ENCODE measurements at places on chromosomes 2 and 18. TPM values are rescaled to one million over a fixed set of nuclear protein-coding genes. Genes with fewer than 3 reads are reported as not detected.

Gene EVA1A
- not detected for total RNA-seq

- no peak overlapping the region for H3K27ac ChIP-seq
- no peaks in the 10 kb centered on the region for H3K36me3 ChIP-seq
- DNase-seq: no peak
- no peaks in the 10 kb centered on the region for H3K4me1 ChIP-seq
These were observed 103.8 kb upstream of the CCDC150 start for GRCh38 chr2:196535742-196536141.

DNA sequence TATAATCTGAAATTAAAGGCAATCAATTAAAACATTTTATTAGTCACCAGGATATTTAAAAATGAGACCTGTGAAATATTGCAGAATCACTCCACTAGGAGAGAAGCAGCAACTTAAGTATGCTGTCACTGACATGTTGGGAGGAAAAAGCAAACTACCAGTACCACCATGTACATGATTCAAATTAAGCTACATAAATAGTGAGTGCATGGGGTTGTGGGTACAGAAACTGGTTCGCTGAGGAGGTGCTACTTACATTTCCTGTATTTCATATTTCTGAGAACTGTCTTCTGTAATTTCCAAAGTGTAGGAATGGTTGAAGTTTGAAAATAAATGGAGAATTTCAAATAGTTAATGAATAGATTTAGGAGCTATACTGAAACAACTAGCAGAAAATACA lies 7.9 kb upstream of the NR4A2 start:
- H3K27ac ChIP-seq: peak overlapping the region; percentile 100
- H3K4me3 ChIP-seq: no peak overlapping the region
- peaks cover 6% of the 10 kb centered on the region for H3K4me1 ChIP-seq
- no peaks in the 10 kb centered on the region for H3K27me3 ChIP-seq
- peak; percentile 48 for DNase-seq

Gene IL37
- not detected for total RNA-seq

Gene VSNL1
- total RNA-seq: not detected

GRCh38 chr2:232042911-232043574 lies 81.5 kb downstream of the DIS3L2 start:
- H3K36me3 ChIP-seq: no peaks in the 10 kb centered on the region
- no peak overlapping the region for H3K4me3 ChIP-seq
- DNase-seq: no peak

DNA sequence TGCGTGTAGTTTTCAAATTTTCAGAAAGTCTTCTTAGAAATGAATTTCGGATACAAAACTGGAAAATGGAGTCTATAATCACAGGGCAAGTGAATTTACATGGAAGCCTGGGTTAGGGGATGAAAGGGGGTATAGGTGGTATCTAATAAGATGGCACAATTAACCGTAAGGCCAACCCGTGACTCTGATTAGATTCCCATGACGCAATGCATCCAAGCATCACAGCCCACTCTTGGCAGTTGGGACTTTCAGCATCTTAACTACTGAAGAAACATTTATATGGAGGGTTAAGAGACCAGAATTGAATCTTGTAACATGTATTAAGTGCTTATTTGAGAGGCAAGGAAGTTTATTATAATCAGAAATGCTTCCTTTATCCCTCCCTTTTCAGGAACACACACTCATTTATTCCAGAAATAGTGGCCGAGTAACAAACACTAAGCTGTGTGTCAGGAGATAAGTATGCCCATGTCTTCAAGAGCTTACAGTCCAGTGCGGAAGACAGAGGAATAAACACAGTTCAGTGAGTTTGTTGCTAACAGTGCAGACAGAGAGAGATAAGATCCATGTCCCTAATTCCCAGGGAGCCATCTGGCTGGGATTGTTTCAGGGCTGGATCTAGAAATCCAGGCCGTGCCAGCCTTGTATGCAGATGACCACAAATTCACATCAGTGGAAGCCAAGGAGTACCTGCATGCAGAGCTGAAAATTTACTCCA lies 151.2 kb downstream of the ANTXR1 start:
- no peak for DNase-seq
- no peak overlapping the region for H3K27ac ChIP-seq
- H3K4me3 ChIP-seq: no peak overlapping the region
- no peaks in the 10 kb centered on the region for H3K27me3 ChIP-seq

Gene TMEM169
- total RNA-seq: 0.68 TPM

Gene MC4R
- total RNA-seq: not detected

Gene FBXO41
- 16.4 TPM for total RNA-seq

- H3K4me3 ChIP-seq: no peak overlapping the region
- H3K36me3 ChIP-seq: no peaks in the 10 kb centered on the region
- DNase-seq: no peak
- no peaks in the 10 kb centered on the region for H3K4me1 ChIP-seq
- H3K27me3 ChIP-seq: no peaks in the 10 kb centered on the region
These were observed 473.2 kb upstream of the SPHKAP start for GRCh38 chr2:228654707-228655106.

GRCh38 chr2:165601928-165602521 lies 132.5 kb downstream of the CSRNP3 start:
- H3K4me3 ChIP-seq: no peak overlapping the region
- no peaks in the 10 kb centered on the region for H3K36me3 ChIP-seq

Gene CD207
- not detected for total RNA-seq

GRCh38 chr2:2243666-2244065 lies 87.4 kb downstream of the MYT1L start:
- H3K4me1 ChIP-seq: no peaks in the 10 kb centered on the region
- no peak for DNase-seq
- no peak overlapping the region for H3K4me3 ChIP-seq
- H3K36me3 ChIP-seq: no peaks in the 10 kb centered on the region
- no peaks in the 10 kb centered on the region for H3K27me3 ChIP-seq

DNA sequence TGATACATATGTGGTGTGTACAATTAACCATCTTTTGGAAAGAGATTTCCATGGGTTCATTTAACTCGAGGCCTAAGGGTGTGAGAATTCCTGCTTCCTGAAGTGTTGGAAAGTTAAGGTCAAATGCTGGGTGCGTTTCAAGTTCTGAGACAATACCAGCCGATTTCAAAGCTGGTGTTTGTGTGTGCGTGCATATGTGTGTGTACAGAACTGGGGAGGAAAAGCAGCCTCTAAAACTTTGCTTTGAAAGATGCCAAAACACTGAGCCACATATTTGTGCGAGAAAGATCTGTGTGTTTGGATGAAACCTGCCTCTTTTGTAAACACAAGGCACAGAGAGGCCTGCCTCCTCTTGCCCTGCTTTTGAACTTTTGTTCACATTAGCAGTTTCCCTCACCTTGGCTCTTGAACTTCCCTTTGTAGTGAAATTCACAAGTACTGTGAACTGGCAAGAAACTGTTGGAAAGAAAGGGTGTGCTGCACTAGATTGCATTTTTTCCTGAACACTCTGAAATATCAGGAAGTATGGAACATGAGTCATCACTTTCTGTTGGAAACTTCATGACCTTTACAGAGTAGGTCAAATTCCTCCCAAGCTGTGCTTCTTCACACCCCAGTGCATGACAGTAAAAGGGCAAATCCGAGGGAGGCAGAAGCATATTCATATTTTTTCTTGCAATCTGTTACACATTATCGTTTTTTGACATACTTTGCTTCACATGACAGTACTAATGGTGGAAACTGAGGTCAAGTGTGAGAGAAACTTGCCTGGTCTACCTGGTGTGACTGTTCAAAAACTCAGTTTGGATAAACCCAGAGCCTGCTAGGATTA lies 20.0 kb upstream of the CAVIN2 start:
- no peaks in the 10 kb centered on the region for H3K36me3 ChIP-seq
- no peak overlapping the region for H3K27ac ChIP-seq
- H3K27me3 ChIP-seq: no peaks in the 10 kb centered on the region
- H3K4me3 ChIP-seq: no peak overlapping the region

GRCh38 chr2:10039658-10040410 lies 3.5 kb upstream of the KLF11 start:
- no peak overlapping the region for H3K27ac ChIP-seq
- H3K4me1 ChIP-seq: peaks cover 55% of the 10 kb centered on the region
- no peak overlapping the region for H3K4me3 ChIP-seq
- no peaks in the 10 kb centered on the region for H3K36me3 ChIP-seq
- H3K27me3 ChIP-seq: no peaks in the 10 kb centered on the region

GRCh38 chr2:241256168-241256545 lies 59.3 kb downstream of the HDLBP start:
- peaks cover 66% of the 10 kb centered on the region for H3K36me3 ChIP-seq
- peaks cover 9% of the 10 kb centered on the region for H3K4me1 ChIP-seq
- no peak for DNase-seq
- H3K27ac ChIP-seq: no peak overlapping the region
- H3K4me3 ChIP-seq: no peak overlapping the region

- peaks cover 13% of the 10 kb centered on the region for H3K36me3 ChIP-seq
- H3K27me3 ChIP-seq: no peaks in the 10 kb centered on the region
- no peak overlapping the region for H3K27ac ChIP-seq
- H3K4me1 ChIP-seq: no peaks in the 10 kb centered on the region
- DNase-seq: no peak
These were observed 36.0 kb downstream of the RPRD1A start for GRCh38 chr18:36031407-36031806.

- no peak overlapping the region for H3K4me3 ChIP-seq
- H3K36me3 ChIP-seq: no peaks in the 10 kb centered on the region
- H3K4me1 ChIP-seq: no peaks in the 10 kb centered on the region
These were observed 104.0 kb downstream of the ACAA2 start for GRCh38 chr18:49709347-49709690.

GRCh38 chr2:128651000-128651399 lies 332.3 kb upstream of the HS6ST1 start:
- no peak for DNase-seq
- H3K27ac ChIP-seq: no peak overlapping the region
- H3K27me3 ChIP-seq: no peaks in the 10 kb centered on the region

DNA sequence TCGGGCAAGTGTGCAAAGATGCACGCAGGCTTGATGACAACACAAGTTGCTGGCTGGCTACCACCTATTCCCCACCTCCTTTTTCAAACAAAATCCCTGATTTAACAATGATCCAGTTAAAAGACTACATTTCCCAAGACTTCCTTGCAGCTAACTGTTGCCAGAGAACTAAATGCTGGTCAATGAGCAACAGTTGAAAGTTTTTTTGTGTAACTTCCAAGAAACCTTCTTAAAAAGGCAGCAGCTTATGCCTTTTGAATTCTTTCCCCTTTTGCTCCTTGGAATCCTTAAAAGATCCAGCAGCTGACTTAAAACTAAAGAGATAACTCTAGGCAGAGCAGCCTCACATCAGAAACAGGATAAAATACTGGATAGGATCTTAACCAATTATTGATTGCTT lies 38.5 kb downstream of the NPHP1 start:
- no peaks in the 10 kb centered on the region for H3K36me3 ChIP-seq
- DNase-seq: no peak
- no peak overlapping the region for H3K4me3 ChIP-seq

DNA sequence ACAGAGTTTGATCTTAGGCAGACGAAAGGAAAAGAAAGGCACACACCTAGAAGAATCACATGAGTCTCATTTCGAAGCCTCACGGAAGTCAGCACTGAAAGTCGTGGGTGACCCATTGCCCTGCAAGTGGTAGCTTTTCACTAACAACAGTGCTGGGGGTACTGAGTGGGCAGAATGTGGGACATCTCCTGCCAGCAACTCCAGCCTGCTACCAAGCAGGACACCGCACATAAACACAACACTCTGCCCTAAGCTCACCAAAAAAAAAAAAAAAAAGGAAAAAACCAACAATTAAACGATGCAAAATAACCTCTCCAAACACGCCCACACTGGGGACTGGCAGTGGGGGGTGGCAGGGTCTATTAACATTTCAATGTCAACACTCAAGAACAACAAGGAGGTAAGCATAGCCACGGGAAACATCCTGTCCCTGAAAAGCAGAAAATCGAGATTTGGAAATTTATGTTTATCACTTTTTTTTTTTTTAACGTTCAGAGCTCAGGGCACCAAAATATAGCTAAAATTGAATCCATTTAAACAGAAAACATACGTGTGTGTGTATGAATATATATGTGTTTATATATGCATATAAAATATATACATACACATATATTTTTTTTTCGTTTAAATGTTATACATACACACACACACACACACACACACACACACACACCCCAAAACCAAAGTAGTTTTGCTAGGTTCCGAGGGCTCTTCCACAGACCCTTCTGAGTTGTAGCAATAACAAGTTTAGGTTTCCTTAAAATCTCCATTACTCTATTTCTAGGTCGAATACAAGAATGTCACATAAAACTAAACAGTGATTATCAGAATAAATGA lies 2.2 kb downstream of the INO80D start:
- H3K36me3 ChIP-seq: no peaks in the 10 kb centered on the region
- no peaks in the 10 kb centered on the region for H3K27me3 ChIP-seq
- DNase-seq: peak; percentile 56
- H3K4me3 ChIP-seq: peak overlapping the region; percentile 80
- peak overlapping the region; percentile 100 for H3K27ac ChIP-seq
- peaks cover 17% of the 10 kb centered on the region for H3K4me1 ChIP-seq

Data from natural killer cell (primary cell).